NCI-H1694 treated with DMSO at 0.1 percent for 48 hours (cell line): ENCODE measurements at places on chromosomes 11 and 22.
A peak's percentile ranks its signal among the peaks of the same experiment; 100 is the strongest.

DNA sequence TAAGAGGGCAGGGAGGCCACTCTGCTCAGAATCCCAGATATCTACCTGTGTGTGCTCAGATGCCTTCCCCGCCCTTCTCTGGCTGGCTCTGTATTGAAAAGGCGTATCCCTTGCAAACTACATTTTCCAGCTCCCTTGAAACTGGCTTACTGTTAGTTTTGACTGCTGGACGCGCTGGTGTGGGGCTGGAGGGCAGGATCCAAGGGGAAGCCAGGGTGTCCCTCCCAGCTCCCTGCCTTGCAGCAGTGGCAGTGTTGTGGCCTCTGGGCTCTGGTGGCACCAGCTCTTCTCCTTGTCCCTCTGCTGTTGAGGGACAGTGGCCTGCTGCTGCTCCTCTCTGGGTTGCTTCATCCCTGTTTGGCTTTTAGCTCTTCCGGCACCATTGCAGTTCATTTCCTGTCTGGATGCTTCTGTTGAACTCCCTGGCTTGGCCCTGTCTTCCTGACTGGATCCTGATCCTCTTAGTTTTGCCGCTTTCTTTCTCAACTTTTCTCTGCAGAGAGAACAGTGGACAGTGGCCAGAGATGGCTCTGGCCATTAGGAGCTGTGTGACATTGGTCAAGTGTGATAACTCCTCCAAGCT lies 107.1 kb upstream of the PARVA start:
- DNase-seq = no peak

GRCh38 chr11:73965076-73965763 lies 14.4 kb downstream of the DNAJB13 start:
- DNase-seq = no peak

DNA sequence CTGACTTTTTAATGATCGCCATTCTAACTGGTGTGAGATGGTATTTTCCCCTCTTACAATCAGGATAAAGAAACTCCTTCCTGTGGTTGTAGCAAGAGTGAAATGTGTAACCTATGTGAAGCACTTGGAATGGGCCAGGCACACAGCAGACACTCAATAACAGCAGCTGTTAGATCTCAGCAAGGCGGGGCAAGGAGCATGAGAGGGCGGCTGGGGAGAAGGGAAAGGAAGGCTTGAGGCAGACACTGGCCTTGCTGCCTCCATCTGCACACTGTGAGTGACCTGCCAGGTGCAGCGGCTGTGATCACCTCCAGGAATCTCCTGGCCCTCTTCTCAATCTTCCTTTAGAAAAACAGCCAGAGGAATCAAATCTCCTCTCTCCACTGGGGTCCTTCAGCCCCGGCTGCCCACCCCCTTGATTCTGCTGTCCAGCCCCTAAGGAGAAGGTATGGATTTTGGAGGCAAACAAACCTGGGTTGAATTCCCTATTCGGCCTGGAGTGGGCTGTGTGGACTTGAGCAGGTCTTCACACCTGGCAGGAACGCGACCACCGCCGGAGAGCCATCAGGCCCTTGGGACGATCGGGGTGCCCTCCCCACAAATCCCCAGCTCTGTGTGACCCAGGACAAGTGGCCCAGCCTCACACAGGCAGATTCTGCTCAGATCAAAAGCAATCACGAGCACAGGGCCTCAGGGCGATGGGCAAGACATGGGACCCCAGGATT lies 49.0 kb downstream of the RPUSD4 start:
- DNase-seq = no peak

- no peak for DNase-seq
Measured at GRCh38 chr22:45053094-45053493, 43.3 kb upstream of the PHF21B start.

- DNase-seq = no peak
Measured at GRCh38 chr11:32204751-32205150, 113.9 kb downstream of the RCN1 start.

- DNase-seq = no peak
Measured at GRCh38 chr11:24572376-24572775, 75.5 kb downstream of the LUZP2 start.

DNA sequence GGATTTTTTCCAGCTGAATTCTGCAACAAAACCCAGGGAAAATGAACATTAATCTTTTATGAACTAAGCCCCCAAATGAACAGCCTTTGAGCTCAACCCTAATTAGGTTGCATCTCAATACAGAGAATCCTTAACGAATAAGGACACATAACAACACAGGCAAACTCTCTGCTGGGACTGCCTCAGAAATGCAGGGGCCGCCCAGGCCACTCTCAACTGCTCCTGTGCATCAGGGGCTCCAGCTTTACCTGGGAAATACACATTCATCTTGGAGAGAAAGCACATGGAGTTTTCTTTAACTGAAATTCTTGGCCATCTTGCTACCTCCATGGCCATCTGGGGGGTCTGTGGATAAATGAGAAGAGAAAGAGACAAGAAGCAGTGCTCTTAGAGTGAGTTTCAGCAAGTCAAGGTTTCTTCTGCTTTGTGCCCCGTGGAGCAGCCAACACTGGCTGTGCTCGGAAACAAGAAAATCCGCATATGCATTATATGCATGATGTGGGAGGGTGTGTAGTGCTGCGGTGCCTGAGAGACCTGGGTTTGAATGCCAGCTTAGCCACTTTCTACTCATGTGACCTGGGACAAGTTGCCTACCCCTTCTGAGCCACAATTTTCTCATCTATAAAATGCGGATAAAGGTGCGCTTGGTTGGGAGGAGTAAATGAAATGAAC lies 81.9 kb upstream of the RCN1 start:
- no peak for DNase-seq

GRCh38 chr11:9571071-9571762 lies 2.3 kb upstream of the WEE1 start:
- no peak for DNase-seq

- no peak for DNase-seq
Measured at GRCh38 chr11:87493516-87493915, 455.8 kb downstream of the TMEM135 start.

DNA sequence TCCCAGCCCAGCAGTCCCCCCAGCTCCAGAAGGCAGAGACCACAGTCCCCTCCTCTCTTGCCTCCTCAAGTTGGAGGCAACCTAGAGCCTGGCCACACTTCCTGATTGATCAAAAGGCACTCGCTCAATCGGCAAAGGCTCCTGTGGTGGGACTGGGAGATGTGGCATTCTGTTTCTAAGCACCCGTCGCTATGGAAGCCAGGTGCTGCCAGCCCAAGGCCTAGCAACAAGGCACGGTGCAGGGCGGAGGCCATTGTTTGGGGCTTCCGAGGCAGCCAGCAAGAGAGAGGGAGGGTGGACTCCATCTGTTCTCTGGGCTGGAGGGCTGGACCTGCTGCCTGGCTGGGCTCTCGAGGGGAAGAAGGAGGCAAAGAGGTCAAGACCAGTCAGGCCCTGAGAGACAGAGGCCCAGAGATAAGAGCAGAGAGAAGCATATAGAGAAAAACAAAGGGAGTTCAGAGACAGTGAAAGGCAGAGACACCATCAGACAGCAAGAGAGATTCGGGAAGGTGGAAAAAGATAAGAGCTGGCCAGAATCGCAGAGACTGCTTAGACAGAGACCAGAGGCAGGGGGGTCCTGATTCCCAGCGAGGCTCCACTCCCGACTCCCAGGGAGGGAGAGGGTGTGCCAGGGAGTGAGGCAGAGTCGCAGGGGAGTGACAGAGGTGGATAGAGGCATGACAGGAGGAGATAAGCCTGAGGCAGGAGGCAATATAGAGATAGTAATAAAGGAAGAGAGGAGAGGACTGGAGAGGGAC lies 21.2 kb downstream of the PDE2A start:
- DNase-seq = no peak

- no peak for DNase-seq
Measured at GRCh38 chr11:72675221-72675620, 999 bp upstream of the PDE2A start.

- no peak for DNase-seq
Measured at GRCh38 chr22:46596032-46596441, 24.1 kb upstream of the GRAMD4 start.

- no peak for DNase-seq
Measured at GRCh38 chr11:113643006-113643585, 63.0 kb downstream of the TMPRSS5 start.

GRCh38 chr11:117601006-117601708 lies 195.9 kb downstream of the DSCAML1 start:
- no peak for DNase-seq

DNA sequence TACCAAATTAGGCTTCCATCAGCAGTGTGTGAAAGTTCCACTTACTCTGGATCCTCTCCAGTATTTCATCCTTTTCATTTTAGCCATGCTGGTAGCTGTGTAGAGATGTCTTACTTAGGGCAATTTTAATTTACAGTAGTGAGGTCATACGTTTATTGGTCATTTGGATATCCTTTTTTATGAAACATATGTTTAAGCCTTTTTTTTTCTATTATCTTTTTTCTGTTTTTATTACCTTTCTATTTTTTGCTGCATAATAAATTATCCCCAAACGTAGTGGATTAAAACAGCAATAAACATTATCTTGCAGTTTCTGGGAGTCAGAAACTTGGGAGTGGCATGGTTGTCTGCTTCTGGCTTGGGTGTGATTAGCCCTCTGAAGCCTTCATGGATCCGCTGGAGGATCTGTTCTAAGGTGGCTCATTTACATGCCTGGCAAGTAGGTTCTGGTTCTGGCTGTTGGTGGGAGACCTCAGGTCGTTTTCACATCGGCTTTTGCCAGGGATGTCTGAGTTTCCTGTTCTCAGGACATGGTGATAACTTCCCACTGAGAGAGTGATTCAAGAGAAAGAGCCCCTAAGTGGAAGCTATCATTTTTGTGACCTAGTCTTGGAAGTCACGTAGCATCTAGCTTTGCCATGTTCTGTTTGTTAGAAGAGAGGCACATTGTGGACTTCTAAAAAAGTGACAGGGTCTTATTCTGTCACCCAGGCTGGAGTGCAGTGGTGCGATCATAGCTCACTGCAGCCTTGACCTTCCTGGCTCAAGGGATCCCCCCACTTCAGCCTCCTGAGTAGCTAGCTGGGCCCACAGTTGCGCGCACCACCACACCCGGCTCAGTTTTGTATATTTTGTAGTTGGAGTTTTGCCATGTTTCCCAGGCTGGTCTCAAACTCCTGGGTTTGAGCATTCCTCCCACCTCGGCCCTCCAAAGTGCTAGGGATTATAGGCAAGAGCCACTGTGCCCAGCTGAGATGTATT lies 38.6 kb downstream of the PPP6R3 start:
- no peak for DNase-seq

DNA sequence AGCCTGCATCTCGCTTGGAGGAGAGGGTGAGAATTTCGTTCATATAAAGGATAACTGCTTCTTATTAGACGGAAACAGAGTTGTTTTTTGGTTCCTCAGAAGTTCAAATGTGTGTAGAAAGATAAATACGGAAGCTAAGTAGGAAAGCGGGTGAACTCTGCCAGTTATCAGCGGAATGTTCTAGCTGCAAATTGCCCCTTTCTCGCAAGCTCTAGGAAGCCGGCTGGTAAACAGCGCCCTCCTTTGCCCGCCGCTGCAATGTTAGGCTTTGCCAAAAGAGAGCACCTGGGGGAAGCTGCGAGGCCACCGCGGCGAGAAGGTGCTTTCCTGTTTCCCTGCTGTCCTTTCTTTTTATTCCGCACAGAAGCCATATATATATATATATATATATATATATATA lies 67.0 kb downstream of the IGLL5 start:
- DNase-seq = peak; percentile 5

- DNase-seq = no peak
Measured at GRCh38 chr22:28112548-28113043, 193.5 kb upstream of the PITPNB start.

DNA sequence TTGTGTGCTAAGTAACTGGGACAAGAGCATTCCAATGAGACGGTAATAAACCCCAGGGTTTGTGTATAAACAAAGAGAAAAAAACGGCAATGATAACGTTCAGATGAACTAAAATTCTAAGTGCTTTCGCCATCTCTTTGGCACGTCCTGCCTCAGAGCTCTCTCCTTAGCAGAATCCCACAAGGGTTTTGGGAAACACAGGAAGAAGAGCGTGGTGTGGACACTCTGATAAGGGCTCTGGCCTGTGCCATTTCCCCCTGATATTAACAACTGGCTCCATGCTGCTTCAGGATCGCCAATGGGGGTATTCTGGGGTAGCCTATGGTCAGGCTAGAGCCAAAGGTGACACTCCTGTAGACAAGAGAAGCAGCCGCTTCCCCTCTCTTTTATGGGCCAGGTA lies 18.4 kb downstream of the ABCC8 start:
- no peak for DNase-seq

DNA sequence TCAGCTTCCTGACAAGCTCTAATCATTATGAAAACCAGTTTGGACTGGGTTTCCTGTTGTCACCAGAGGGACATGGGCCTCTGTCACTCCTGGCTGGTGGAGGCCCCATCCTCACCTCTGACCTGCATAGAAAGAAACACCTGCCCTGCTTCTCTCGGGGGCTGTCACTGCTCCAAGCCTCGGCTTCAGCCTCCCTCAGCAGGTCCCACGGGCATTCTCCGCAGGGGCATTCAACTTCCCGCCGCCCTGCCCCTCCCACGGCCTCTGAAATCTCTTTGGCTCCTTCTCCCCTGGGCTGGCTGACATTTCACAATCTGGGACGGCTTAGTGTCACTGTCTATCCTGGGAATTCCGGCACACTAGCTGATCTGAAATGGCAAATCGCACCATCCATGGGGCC lies 257.9 kb downstream of the CTTN start:
- no peak for DNase-seq

DNA sequence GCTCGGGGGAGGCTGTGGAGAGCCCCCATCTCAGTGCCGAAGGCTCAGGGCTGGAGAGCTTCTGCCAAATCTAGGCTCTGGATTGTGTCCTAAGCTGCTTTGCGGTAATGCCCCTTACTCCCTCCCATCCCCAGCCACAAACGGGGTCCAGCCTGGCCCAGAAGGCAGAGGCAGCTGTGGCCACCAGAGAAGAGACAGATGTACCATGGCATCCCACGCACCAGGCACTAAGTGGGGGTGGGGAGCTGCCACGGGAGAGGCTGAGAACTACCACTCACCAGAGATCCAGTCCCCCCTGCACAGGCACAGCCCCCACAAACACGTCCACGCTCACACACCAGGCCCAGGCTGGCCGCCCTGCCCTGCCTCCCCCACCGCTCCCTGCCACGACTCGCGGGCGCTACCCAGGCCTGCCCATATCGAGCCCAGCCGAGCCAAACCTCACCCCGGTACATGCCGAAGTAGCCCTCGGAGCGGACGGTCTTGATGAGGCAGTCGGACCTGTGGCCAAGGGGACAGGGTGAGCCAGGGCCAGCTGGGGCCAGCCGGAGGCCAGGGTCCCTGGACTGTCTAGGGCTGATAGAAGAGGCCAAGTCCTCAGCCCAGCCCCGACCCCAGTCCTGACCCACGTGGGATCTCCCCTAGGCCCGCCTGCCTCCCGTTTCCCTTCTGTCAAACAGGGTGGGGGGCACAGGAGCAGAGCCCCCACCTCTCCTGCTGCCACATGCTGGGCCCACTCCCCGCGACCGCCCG lies 3.9 kb downstream of the SLC25A22 start:
- DNase-seq = no peak

- no peak for DNase-seq
Measured at GRCh38 chr11:6415797-6416196, 3.1 kb downstream of the APBB1 start.

- no peak for DNase-seq
Measured at GRCh38 chr11:117175781-117176180, 2.8 kb upstream of the SIDT2 start.

GRCh38 chr11:62652161-62653006 lies 718 bp downstream of the INTS5 start:
- no peak for DNase-seq

- peak; percentile 14 for DNase-seq
Measured at GRCh38 chr11:106077609-106078455, at the start of gene AASDHPPT. TSS of gene AASDHPPT (plus strand) at chr11:106077662. CDS start at chr11:106077711, 49 bp downstream.
